Dermis blood vessel endothelial cell (primary cell): ENCODE measurements at places on chromosomes 7 and 10. TPM values are rescaled to one million over a fixed set of nuclear protein-coding genes. Genes with fewer than 3 reads are reported as not detected.

DNA sequence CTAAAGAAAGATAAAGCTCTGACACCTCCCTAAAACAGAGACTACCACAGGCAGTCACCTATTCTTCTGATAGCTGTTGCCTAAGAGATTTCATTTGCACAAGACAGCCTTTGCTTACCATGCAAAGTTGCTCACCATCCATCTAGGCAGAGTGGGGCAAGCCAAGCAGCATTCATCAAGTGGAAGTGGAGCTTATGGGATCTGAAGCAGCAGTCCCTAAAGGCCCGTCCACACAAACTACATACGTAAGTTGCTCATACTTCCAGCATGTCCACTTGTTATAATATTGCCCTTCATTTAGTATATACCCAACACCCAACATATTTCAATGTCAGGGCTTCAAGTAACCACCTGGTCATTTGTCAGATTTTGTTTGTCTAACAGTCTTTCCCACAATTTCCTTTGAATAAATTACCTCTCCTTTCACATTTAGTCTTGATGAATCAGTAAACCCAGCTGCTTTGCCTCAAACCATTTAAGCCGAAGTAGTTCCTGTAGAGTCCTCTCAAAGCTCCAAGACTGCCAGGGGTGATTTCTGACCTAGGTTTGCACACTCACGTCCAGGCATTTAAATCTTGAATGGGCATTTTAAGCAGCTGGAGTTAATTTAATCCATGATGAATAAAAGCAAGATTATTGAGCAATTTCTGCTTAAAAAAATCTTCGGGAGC lies 67.9 kb downstream of the ATAD1 start:
- DNase-seq = no peak

DNA sequence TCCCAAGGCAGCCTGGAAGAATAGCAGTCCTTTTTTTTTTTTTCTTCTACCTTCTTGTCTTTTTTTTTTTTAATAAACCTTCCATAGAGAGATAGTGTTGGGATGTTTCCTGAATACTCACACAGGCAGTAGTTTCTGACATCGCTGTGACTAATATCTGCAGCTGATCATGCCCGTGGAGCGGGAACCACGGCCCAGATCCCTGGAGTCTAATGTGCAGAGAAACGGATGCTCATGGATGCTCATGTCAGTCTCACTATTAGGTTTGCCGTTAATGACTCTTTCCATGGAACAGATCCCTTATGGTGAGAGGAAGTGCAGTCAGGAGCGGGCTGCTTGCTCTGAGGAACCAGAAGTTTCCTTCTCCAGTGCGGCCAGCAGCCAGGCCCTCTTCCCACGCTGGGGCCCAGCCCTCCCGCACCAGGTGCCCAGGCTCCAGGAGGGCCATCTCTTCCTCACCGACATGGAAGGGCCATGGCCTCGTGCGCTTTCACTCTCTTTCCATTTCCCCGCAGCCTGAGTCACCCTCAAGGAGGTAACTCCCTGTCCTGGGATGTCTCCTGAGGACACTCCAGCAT lies 132.5 kb downstream of the WDR37 start:
- peak; percentile 33 for DNase-seq

DNA sequence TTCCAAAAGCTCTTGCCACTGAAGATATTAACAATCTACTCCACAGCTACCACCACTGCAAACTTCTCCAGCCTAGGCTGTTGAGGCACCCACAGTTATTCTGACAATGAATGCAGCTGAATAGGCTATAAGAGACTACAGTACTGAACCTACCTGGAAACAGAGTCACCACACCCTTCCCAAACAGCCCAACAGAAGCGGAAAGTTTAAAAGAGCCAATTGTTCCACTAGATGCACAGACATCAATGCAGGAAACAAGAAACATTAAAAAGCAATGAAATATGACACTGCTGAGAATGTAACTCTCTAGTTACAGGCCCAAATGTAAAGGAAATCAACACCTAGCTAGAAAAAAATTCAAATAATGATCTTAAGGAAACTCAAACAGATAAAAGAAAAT lies 64.5 kb upstream of the PLA2G12B start:
- peak; percentile 16 for DNase-seq

- no peak for DNase-seq
Observed at GRCh38 chr7:21243265-21243664, 184.6 kb upstream of the SP4 start.

- DNase-seq = no peak
Observed at GRCh38 chr7:128962899-128963298, 25.2 kb downstream of the IRF5 start.

GRCh38 chr7:157719008-157719682 lies 382.3 kb downstream of the DNAJB6 start:
- DNase-seq = no peak

DNA sequence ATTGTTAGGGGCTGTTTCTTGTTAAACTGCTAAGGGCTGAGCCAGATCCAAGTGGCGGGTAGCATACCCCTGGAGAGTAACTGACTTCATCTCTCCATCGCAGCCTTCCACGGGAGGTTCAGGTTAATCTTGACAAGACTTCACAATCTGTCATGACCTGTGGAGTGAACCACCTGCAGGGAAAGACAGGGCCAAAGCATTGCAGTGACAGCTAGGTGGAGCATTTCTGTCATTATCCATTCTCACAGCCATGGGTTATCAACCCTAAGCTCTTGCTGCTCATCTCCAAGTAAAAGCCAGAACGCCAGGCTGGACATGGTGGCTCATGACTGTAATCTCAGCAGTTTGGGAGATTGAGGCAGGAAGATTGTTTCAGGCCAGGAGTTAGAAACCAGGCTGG lies 17.2 kb downstream of the ABCC2 start:
- no peak for DNase-seq

BMS1 gene
- 24.2 and 35.3 TPM in 2 replicates for total RNA-seq

INA gene
- total RNA-seq = 0.14 TPM in 1 of 2 replicates, not detected in the other

AKR1C3 gene
- 119 and 237 TPM in 2 replicates for total RNA-seq

TACC2 gene
- 3.6 and 8.2 TPM in 2 replicates for total RNA-seq

GHRHR gene
- 0.09 TPM in 1 of 2 replicates, not detected in the other for total RNA-seq

TUBB8 gene
- 0.09 TPM in 1 of 2 replicates, not detected in the other for total RNA-seq

TAS2R3 gene
- total RNA-seq = 0.74 and 2.0 TPM in 2 replicates
